ENCODE measurements at places on chromosomes 1 and 21.

- no peak for DNase-seq
These were observed 128.6 kb downstream of the HUNK start for GRCh38 chr21:32001390-32001789.

DNA sequence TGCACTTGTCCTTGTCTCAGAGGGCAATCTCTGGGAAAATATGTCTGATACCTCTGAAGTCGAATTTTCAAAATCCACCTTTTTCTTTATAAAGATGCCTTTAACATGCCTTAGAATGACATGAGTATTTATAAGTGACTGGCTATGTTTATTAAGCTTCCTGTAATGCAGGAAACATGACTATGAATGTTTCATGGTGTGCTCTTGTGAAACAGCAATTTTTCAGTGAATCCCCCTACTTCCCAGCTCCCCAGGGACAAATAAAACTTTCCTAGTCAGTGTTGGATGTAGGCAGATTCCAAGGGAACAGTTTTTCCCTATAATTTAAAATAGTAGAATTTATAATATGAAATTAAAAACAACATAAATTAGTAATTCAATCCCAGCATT is 437.0 kb downstream of the LMO4 start:
- DNase-seq = no peak

DNA sequence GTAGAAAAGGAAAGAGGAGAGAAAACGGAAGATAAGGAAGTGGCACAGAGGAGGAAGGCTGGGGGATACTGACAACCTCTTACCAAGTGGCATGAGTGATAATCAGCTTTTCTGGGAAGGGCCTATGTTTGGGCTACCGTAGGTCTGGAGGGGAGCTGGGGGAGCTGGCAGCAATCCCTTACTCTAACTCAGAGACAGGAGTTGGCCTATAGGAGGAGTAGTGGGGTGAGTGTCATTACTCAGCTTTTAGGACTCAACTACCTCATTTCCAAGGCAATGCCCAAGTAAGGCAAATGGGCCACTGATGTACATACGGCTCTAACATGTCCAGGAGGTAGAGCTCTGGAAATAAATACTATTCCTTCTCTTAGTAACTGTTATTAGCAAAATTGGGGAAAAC is 48.7 kb upstream of the DMRTA2 start:
- DNase-seq = no peak

DNA sequence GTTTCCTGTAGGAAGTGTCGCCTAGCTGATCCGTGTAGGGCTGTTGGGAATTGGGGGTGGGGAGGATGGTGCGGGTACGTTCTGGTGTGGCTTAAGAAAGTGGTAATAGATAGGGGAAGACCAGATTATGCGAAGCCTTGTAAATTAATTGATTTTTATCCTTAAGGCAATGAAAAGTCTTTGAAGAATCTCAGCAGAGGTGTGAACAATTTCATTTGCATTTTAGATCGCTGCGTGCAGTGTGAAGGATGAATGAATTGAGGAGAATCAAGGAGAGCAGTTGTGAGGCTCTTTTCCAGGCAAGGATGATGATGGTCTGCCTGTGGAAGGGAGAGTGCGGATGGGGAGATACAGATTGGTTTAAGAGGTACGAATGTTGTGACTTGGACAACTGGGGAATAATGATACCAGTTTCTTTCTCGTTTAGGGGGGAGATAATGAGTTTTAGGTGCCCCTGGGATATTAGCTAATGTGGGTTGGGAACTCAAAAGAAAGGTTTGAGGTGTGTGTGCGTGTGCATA is 813 bp upstream of the DEDD start:
- DNase-seq = no peak

DNA sequence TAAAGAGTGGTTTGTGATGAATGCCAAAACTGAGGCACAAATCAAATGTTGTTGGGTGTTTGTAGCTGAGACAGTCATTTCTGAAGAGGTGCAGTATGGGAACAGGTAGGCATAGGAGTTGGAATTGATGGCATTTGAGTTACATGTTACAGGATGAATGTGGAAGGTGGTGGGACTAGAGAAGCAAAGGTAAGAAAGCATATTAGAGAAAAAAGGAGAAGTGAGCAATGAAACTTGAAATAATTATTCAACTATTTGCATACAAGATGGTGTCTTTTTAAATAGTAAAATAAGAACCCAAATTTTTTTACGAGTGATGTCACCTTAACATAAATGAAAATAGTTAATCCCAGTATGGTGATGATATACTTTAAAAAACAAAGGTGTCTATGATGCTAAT is 40.2 kb upstream of the METTL18 start:
- DNase-seq = no peak

GRCh38 chr1:111672331-111672730 is 52.7 kb downstream of the RAP1A start:
- no peak for DNase-seq

DNA sequence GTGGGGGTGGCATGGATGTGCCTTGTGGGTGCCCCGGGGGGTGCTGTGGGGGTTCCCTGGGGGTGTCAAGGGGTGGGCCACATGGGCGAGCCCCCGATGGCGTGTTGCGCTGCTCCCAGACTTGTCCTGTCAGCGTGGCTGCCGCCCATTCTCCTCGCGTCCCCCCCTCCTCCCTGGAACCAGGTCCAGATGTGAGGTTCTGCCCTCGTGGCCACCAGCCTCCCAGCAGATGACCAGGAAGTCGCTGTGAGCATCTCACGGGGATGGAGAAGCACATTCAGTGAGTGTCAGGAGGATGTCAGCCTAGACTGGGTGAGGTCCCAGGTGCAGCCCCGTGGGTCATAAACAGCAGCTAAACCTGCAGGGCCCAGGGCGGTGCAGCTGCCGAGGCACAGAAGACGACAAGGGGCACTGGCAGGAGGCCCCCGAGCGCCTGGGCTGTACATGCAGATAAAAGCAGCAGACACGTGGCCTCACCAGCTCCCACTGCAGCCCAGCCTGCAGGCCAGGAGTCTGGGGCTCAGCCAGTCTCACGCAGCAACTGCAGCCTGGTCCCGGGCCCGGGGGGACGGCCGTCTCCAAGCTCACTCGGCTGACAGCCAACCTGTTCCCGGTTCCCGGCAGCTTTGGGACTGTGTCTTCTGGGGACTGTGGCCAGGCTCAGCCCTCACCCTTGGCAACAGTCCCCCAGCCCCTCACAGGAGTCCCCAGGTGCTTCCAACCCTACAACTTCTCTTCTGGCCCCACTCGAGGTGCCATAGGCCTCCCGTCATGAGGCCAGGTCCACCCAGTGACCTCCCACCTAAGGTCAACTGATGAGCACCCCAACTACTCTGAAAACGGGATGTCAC is 17.5 kb upstream of the COL6A2 start:
- DNase-seq = peak; percentile 57

GRCh38 chr1:28329395-28330153 is 734 bp downstream of the MED18 start:
- DNase-seq = no peak

GRCh38 chr1:244834543-244835275 is 749 bp upstream of the COX20 start:
- peak; percentile 84 for DNase-seq

DNA sequence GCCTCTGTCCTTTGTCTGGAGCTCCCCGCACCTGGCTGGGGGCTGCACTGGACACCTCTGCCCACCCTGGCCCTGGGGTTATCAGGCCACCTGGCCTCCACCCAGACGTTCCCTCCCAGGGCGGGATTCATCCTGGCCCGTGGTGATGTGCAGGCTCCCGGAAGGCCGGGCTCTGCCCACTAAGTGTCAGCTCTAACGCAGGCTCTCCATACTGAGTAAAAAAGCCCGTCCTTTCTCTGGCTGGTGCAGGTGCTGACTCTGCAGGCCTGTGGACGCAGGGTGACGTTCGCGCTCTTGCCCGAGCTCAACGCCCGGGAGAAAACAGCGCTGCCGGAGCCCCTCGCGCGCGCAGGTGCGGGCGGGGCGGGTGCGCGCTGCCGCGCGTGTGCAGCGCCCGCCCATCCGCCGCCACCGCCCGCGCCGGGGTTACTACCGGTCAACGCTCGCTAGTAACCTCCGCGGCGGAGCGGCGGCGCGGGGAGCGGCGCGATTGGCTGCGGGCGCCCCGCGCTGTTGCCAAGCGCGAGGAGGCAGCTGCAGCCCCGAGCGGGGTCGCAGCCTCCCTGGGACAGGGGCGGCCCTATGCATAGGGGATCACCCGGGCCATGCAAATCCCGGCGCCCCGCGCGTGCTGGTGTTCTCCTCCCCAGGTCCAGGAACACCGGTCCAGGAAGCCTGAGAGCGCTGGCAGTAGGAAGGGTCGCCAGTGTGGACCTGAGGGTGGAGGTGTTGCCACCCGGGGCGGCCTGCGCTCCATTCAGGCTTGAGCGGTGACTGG is 15.7 kb downstream of the ABCG1 start:
- peak; percentile 72 for DNase-seq

- no peak for DNase-seq
These were observed 112.4 kb downstream of the BRINP3 start for GRCh38 chr1:190365283-190365682.

DNA sequence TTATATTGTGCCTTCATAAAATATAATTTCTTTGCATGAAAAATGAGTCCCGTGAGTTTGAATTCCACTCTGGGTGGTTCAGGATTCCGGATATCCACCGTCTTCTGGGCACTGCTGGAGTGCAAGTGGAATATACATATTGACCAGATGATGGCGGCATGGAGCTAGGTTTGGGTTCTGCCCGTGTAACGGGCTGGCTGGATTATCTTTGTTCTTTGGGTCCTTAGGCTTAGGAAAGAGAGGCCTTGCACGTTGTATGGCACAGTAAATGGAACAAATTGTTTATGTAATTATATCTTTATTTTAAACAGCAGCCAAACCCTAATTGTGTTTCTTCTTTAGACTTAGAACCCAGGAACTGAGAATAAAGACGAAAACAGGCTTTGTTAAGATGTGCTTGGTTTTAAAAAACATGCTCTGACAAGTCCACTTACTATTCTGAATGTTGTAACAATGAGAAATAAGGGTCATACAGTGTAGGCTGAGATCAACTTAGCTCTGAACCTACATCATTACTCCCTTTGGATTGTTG is 13.5 kb upstream of the ACBD6 start:
- DNase-seq = peak; percentile 65

GRCh38 chr1:244952280-244952933 is 88.1 kb upstream of the HNRNPU start:
- DNase-seq = no peak

- no peak for DNase-seq
These were observed 63.8 kb downstream of the PLXNA2 start for GRCh38 chr1:208180421-208180820.

GRCh38 chr1:166840309-166841274 is 1.3 kb downstream of the POGK start:
- DNase-seq = peak; percentile 16
